ENCODE measurements at places on chromosomes 16 and 17.

DNA sequence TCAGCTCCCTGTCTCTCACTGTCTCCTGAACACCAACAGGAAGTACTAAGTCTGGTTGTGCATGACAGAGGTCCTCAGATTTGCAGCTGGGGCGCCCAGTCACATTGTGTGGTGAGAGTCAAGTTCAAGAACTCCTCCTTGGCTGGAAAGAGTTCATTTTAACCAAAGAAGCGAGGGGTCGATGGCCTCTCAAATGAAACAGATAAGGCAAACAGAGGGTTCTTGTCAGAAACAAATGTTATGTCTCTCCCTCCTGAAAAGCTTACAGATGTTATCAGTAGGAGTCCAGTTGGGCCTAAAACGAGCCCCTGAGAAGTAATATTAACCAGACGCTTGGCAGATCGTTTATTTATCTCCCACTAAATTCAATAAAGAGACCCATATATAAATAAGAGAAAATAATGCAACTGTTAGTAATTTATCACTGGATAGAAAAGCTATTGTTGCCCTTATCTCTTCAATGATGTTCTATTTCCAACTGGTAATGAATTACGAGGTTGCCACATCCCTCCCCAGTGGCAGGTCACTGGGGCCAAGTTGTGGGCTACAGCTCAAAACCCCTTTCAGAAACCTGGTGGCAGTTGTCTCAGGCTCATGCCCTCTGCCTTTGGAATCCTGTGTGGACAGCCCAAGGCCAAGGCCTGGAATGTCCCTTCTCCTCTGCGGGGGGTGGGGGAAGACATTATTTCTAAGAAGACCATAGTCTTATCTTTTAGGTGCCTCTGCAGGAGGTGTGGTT lies 307.5 kb upstream of the DYNLRB2 start:
- no peak for DNase-seq

DNA sequence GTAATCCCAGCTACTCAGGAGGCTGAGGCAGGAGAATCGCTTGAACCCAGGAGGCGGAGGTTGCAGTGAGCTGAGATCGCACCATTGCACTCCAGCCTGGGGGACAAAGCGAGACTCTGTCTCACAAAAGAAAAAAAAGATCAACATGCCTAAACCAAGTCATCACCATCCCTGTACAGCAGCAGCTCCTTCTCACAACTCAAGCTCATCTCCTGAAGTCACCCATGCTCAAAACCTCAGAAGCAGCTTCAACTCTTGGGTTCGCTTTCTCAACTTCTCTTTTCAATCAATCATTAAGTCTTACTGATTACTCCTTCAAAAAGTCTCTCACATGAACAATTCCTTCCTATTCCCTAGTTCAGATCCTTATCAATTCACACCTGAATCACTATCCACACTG lies 31.3 kb downstream of the PHLPP2 start:
- no peak for DNase-seq

DNA sequence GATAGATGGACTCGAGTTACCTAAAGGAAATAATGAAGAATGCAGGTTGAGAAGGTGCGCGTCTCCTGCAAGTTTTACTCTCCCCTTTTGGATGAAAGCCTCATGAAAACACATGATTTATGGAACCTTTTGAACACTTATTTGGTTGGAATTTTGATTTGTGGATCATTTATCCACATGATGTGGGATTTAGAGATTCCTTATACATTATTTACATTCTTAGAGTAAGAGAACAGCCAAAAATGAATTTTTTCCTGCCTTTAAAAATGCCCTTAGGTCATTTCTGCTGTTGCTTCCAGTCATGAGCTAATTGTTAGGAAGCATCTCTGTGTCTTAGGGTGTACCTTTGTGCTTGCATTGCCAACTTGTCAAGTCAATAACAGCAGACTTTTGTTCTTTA lies 99.9 kb downstream of the RPTOR start:
- no peak for DNase-seq

DNA sequence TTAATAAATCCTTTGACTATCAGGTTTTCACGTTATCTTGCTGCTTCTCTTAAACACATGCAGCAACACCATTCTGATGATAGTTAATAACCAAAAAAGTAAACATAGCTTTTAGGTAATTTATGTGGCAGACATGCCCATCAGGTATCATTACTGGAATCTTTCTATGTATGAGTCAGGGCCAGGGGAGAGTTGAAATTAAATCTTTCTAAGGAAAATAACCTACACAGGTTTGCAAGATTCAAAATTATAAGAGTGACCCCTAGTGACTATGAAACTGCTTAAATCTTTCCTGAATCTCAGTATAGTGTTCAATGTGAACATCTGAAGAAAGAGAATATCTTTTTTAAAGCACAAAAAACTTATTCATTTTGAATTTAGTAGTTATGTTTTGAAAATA lies 666.6 kb downstream of the CDH11 start:
- no peak for DNase-seq

DNA sequence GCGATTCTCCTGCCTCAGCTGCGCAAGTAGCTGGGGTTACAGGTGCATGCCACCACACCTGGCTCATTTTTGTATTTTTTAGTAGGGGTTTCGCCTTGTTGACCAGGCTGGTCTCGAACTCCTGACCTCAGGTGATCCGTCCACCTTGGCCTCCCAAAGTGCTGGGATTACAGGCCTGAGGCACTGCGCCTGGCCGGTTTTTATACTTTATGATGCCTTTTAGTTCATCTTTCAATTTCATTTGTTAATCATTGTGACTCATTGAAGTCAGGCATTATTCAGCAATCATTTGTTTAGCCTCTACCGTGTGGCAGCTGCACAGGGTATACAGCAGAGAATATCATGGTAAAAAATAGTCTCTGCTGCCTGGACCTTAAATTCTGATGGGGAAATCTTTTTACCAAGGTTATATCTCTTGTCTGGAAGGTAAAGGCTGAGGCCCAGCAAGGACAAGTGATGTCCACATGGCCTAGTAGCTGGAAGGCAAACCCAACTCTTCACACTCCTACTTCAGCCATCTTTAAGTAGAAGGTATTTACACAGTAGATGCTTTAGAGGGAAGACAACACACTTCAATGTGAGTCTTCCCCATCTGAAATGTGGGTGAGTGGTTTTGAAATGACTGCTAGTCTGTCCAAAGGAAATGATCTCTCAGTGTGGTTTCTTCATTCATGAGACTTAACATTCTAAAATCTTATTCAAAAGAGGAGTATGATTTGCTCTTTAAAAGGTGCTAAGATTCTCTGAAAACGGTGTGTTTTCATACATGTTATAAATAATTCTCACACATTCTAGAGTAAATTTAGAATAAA lies 2.4 kb downstream of the PRPSAP2 start:
- DNase-seq, result no peak

- DNase-seq, result no peak
Measured at GRCh38 chr16:25344006-25344405, 86.4 kb upstream of the ZKSCAN2 start.

- DNase-seq, result peak; percentile 77
Measured at GRCh38 chr17:51119415-51120356, 982 bp downstream of the SPAG9 start.

DNA sequence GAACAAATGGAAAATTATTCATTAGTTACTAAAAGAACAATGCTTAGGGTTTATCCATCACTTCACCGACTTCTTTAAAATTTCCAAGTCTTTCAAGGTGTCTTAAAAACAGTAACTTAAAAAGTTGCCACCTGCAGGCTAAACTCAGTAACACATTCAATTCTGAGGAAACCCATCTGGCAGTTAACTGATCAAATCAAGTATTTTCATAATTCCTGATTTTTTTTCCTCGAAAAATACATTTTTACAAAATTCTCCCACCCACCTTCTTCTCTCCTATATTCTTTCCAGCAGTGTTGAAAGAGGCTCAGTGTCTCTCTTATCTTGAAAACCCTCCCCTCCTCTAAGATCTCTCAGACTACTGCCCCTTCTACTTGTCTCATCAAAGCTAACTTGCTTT lies 29.9 kb downstream of the PARN start:
- no peak for DNase-seq

DNA sequence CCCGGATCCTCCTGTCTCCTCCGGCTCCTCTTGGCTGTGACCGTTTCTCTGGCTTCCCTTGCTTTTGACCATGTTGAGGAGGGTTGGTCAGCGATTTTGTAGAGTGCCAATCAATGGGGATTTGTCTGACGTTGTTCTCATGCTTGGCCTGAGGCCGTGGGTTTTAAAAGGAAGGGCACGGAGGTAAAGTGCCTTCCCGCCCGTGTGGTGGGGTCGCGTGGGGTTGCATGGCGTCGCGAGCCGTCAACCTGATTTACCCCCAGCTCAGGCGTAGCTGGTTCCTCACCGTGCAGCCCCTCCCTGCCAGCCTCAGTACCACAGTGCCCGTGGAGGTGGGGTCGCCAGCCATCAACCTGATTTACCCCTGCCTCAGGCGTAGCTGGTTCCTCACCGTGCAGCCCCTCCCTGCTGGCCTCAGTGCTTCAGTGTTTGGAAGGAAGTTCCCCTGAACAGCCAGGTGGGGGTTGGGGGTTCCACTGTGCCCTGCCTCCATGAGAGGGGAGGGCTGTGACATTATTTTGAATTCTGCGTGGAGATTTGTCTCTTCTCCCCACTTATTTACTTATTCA lies 5.0 kb downstream of the TPSAB1 start:
- DNase-seq, result no peak

GRCh38 chr17:27244491-27245223 lies 49.3 kb upstream of the WSB1 start:
- DNase-seq, result peak; percentile 68

- DNase-seq, result no peak
Measured at GRCh38 chr17:21688293-21688949, 3.9 kb upstream of the KCNJ18 start.

All from H9 (cell line).